ENCODE measurements at places on chromosomes 5 and 9. TPM values are rescaled to one million over a fixed set of nuclear protein-coding genes. Genes with fewer than 3 reads are reported as not detected.

FAM169A gene
- 0.17 TPM for total RNA-seq

NAIP gene
- total RNA-seq: 5.0 TPM

SLC36A3 gene
- total RNA-seq: not detected

CDC42SE2 gene
- 13.7 TPM for total RNA-seq

KDM3B gene
- total RNA-seq: 40.2 TPM
